ENCODE measurements at places on chromosomes 5 and 9.

GRCh38 chr5:150143350-150144245 is 12.0 kb downstream of the PDGFRB start:
- no peaks in the 10 kb centered on the region for H3K36me3 ChIP-seq
- H3K4me3 ChIP-seq: no peak overlapping the region
- peaks cover 16% of the 10 kb centered on the region for H3K4me1 ChIP-seq
- no peak for DNase-seq
- no peak overlapping the region for H3K27ac ChIP-seq

- H3K27ac ChIP-seq: no peak overlapping the region
- H3K4me1 ChIP-seq: no peaks in the 10 kb centered on the region
- H3K27me3 ChIP-seq: peaks cover 4% of the 10 kb centered on the region
- no peak overlapping the region for H3K4me3 ChIP-seq
These were observed 81.2 kb upstream of the UBTD2 start for GRCh38 chr5:172364773-172365172.

GRCh38 chr5:167623354-167623753 is 668.1 kb upstream of the WWC1 start:
- H3K27me3 ChIP-seq: no peaks in the 10 kb centered on the region
- H3K36me3 ChIP-seq: no peaks in the 10 kb centered on the region
- H3K4me3 ChIP-seq: no peak overlapping the region
- no peak overlapping the region for H3K27ac ChIP-seq

GRCh38 chr5:90022711-90023053 is 386.9 kb downstream of the CETN3 start:
- no peak for DNase-seq
- no peak overlapping the region for H3K4me3 ChIP-seq
- H3K27me3 ChIP-seq: no peaks in the 10 kb centered on the region
- H3K36me3 ChIP-seq: no peaks in the 10 kb centered on the region
- H3K4me1 ChIP-seq: no peaks in the 10 kb centered on the region

- H3K27ac ChIP-seq: no peak overlapping the region
- DNase-seq: no peak
- H3K4me3 ChIP-seq: no peak overlapping the region
- H3K36me3 ChIP-seq: no peaks in the 10 kb centered on the region
These were observed 10.6 kb upstream of the MEGF9 start for GRCh38 chr9:120724757-120725400.

GRCh38 chr5:137858223-137858916 is 9.3 kb upstream of the MYOT start:
- peaks cover 2% of the 10 kb centered on the region for H3K27me3 ChIP-seq
- H3K36me3 ChIP-seq: no peaks in the 10 kb centered on the region
- no peak for DNase-seq
- H3K4me1 ChIP-seq: peaks cover 8% of the 10 kb centered on the region
- peak overlapping the region; percentile 74 for H3K4me3 ChIP-seq
- H3K27ac ChIP-seq: no peak overlapping the region

DNA sequence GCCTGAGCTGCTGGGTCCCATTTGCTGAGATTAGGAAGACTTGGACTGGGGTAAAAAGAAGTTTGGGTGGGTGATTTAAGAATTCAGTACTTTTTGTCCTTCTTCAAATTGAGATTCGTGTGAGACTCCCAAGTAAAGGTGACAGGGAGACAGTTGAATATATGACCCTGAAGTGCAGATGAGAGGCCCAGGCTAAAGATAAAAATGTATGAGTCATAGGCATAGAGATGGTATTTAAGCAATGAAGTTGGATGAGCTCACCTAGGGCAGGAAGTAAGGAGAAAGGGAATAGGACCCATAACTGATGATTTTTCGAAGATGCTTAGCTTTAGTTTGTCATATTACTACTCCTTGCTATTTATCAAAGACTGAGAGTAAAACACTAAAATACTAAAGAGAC is 255.9 kb upstream of the ADRA1B start:
- no peak overlapping the region for H3K4me3 ChIP-seq
- no peak for DNase-seq
- no peaks in the 10 kb centered on the region for H3K36me3 ChIP-seq
- no peaks in the 10 kb centered on the region for H3K27me3 ChIP-seq
- no peak overlapping the region for H3K27ac ChIP-seq

DNA sequence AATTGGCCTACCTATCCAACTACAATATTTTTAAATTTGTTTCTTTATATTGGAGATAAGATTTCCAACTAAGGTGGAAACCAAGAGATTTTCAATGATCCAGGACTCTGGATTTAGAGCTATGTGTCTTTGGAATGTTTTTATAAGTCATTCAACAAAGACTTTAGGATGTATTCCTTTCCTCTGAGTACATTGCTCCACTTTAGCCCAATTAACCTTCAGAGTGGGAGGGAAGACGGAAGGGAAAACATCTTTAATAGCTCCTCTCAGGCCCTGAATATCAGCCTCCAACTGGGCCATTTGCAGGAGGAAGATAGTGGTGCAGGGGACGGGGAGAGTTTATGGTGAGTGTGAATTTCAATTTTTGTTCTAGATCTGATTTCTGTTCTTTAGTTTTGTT is 239.2 kb downstream of the PIK3R1 start:
- no peak overlapping the region for H3K4me3 ChIP-seq
- H3K27ac ChIP-seq: no peak overlapping the region
- no peak for DNase-seq
- peaks cover 28% of the 10 kb centered on the region for H3K27me3 ChIP-seq
- no peaks in the 10 kb centered on the region for H3K36me3 ChIP-seq

DNA sequence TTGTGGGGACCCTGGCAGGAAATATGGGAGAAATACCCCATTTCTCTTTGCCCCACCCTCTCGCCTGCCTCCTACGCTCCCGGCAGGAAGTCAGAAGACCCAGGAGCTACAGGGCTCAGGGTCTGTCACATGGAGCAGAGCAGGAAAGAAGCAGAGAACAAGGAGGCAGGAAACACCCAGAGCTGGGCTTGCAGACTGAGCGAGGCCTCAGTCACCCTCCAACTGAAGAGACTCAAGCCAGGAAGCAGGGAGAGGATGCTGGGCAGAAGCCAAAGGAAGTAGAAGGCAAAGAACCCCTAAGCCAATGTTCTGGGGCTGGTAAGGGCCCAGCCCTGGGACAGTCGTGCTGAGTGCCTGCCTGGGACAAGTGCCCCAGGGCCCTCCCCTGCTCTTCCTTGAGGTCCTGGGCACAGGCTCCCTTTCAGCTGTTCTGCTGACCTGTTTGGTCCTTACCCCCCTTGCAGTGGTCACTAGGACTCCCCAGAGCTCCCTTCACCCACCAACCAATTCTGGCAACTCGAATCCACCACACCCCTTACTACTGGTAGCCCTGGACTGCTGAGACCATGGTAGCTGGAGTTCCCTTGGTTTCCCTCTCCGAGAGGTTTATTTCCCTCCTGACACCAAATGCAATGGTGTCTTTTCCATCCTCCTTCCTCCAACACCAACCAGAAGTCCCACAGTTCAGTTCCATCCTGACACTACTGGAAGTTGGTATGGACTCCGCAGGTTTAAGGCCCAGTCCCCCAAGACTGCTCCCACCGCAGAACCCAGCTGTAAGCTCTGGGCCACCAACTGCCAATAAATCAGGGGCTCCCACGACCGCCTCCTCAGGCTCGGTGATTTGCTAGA is 157.5 kb downstream of the COL23A1 start:
- H3K36me3 ChIP-seq: no peaks in the 10 kb centered on the region
- H3K4me1 ChIP-seq: no peaks in the 10 kb centered on the region
- DNase-seq: no peak
- H3K4me3 ChIP-seq: no peak overlapping the region
- no peak overlapping the region for H3K27ac ChIP-seq
- no peaks in the 10 kb centered on the region for H3K27me3 ChIP-seq

DNA sequence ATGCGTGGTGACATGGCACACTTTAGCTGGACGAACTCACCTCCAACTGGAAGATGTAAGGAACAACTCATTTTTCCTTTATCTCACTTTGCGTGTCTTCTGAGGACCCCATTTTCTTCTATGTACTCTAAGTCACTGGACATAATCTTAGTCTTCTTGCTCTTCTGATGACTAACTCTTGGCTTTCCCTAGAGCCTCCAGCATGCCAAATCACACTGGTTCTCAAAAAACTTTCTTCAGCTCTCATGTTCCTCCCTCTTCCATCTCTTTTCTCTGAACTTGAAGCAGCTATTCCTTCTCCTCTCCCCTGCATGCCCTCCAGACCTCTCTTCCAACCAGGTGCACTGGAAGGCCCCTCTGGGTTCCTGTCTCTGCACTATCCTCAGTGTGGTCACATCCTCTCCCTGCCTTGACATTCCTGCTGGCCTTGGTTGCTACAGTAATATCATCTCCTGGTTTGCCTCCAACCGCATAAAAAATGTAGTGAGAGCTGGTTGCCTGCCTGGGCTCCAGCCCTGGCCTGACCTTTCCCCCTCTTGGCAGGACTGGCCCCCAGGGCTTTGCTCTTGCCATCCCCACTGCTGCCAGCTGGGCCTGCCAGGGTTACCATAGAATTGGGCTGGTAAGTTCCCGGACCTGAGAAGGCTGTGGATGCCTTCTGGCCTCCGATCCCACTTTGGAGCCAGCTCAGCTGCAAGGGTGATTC is 44.8 kb upstream of the BNC2 start:
- H3K36me3 ChIP-seq: no peaks in the 10 kb centered on the region
- no peaks in the 10 kb centered on the region for H3K27me3 ChIP-seq
- H3K4me1 ChIP-seq: no peaks in the 10 kb centered on the region
- no peak for DNase-seq
- H3K4me3 ChIP-seq: no peak overlapping the region

DNA sequence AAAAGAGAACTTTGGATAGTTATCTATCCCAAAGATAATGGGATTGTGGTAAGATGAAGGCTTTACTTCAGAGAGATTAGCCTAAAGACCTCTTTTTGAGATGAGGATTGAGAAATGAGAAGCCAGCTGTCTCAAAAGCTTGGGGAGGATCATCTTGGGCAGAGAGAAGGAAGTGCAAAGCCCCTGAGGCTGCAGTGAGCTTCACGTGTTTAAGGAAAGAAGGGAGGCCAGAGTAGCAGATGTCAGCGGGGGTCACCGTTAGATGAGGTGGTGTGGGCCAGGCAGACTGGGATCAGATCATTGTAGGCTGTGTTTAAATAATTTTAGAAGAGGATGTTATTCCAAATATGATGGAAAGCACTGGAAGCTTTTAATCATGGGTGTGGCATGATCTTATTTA is 270.1 kb downstream of the ARHGEF28 start:
- peaks cover 28% of the 10 kb centered on the region for H3K27me3 ChIP-seq
- H3K4me1 ChIP-seq: peaks cover 10% of the 10 kb centered on the region
- peak overlapping the region; percentile 27 for H3K27ac ChIP-seq
- no peaks in the 10 kb centered on the region for H3K36me3 ChIP-seq
- H3K4me3 ChIP-seq: no peak overlapping the region

DNA sequence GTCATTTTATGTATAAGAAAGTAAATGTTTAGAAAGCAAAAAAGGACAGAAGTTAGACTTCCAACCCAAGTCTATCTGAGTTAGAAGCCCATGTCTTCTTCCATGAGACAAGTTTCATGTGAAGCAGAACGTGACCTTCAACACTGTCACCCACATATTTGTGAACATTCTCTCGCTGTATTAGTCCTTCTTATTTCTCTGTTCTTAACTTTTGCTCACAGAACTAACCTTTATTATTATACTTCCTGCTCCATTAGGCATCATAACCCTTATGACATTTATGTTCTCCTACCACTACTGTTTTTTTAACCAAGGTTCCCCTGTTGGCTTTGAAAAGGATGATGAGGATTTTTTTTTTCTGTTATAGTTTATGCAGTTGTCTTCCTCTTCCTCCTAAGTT is 238.8 kb downstream of the ZNF608 start:
- no peak for DNase-seq
- H3K4me1 ChIP-seq: no peaks in the 10 kb centered on the region
- H3K36me3 ChIP-seq: no peaks in the 10 kb centered on the region
- H3K27me3 ChIP-seq: no peaks in the 10 kb centered on the region
- H3K27ac ChIP-seq: no peak overlapping the region

- DNase-seq: no peak
- no peaks in the 10 kb centered on the region for H3K36me3 ChIP-seq
- H3K4me1 ChIP-seq: no peaks in the 10 kb centered on the region
- H3K4me3 ChIP-seq: no peak overlapping the region
- H3K27me3 ChIP-seq: no peaks in the 10 kb centered on the region
These were observed 385.1 kb downstream of the CHSY3 start for GRCh38 chr5:130289132-130290088.

DNA sequence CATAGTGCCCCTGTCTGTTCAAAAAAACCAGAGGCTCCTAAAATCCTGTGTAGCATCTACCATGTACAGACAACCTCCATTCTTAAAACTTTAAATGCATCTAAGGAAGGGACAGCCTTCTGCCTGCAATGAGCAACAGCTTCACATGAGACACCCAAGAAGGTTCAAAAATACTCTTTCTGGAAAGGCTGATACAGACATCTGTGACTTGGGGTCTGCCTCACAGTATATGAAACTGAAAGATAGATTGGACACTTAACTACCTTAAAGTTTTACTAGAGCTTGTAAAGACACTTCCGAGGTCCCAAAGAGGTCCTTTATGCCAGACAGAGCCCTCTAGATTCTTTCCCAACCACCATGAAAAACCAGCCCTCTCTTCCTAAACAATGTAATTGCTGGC is 28.2 kb upstream of the CATSPER3 start:
- peaks cover 2% of the 10 kb centered on the region for H3K4me1 ChIP-seq
- H3K4me3 ChIP-seq: no peak overlapping the region
- no peak for DNase-seq
- no peak overlapping the region for H3K27ac ChIP-seq

- peaks cover 9% of the 10 kb centered on the region for H3K4me1 ChIP-seq
- H3K4me3 ChIP-seq: no peak overlapping the region
- H3K27ac ChIP-seq: no peak overlapping the region
- DNase-seq: no peak
These were observed 108.0 kb upstream of the RAD23B start for GRCh38 chr9:107175041-107175440.

DNA sequence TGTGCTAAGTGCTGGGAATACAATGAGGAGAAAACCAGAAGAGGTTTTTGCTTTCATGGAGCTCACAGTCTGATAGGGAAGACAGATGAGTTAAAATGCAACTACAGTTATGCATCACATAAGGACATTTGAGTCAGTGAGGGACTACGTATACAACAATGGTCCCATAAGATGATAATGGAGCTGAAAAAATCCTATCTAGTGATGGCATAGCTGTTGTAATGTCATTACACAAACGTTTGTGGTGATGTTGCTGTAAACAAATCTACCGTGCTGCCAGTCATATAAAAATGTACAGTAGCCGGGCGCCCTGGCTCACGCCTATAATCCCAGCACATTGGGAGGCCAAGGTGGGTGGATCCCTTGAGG is 110.1 kb upstream of the RAD23B start:
- H3K27me3 ChIP-seq: no peaks in the 10 kb centered on the region
- no peak overlapping the region for H3K4me3 ChIP-seq
- no peaks in the 10 kb centered on the region for H3K36me3 ChIP-seq
- H3K4me1 ChIP-seq: peaks cover 9% of the 10 kb centered on the region
- H3K27ac ChIP-seq: peak overlapping the region; percentile 54
- no peak for DNase-seq

- H3K27me3 ChIP-seq: peaks cover under 1% of the 10 kb centered on the region
- no peaks in the 10 kb centered on the region for H3K36me3 ChIP-seq
- peak; percentile 84 for DNase-seq
- no peak overlapping the region for H3K4me3 ChIP-seq
- H3K27ac ChIP-seq: no peak overlapping the region
These were observed 9.1 kb downstream of the EGFL7 start for GRCh38 chr9:136671646-136672430.

- peak overlapping the region; percentile 62 for H3K27ac ChIP-seq
- H3K27me3 ChIP-seq: no peaks in the 10 kb centered on the region
- peaks cover 11% of the 10 kb centered on the region for H3K36me3 ChIP-seq
- no peak for DNase-seq
- no peak overlapping the region for H3K4me3 ChIP-seq
These were observed 95.3 kb downstream of the RGS3 start for GRCh38 chr9:113558632-113559502.

GRCh38 chr9:87071473-87071872 is 124.2 kb upstream of the GAS1 start:
- DNase-seq: no peak
- H3K4me1 ChIP-seq: no peaks in the 10 kb centered on the region
- H3K27ac ChIP-seq: no peak overlapping the region
- no peaks in the 10 kb centered on the region for H3K36me3 ChIP-seq
- H3K4me3 ChIP-seq: no peak overlapping the region
